ENCODE measurements at places on chromosomes 5 and 9. TPM values are rescaled to one million over a fixed set of nuclear protein-coding genes. Genes with fewer than 3 reads are reported as not detected.
A peak's percentile ranks its signal among the peaks of the same experiment; 100 is the strongest.

PCDHGB6 gene
- not detected for total RNA-seq

GRCh38 chr9:129875687-129876395 is 40.6 kb downstream of the USP20 start:
- H3K4me1 ChIP-seq = peaks cover 53% of the 10 kb centered on the region
- H3K27ac ChIP-seq = no peak overlapping the region
- no peak overlapping the region for H3K4me3 ChIP-seq

DNA sequence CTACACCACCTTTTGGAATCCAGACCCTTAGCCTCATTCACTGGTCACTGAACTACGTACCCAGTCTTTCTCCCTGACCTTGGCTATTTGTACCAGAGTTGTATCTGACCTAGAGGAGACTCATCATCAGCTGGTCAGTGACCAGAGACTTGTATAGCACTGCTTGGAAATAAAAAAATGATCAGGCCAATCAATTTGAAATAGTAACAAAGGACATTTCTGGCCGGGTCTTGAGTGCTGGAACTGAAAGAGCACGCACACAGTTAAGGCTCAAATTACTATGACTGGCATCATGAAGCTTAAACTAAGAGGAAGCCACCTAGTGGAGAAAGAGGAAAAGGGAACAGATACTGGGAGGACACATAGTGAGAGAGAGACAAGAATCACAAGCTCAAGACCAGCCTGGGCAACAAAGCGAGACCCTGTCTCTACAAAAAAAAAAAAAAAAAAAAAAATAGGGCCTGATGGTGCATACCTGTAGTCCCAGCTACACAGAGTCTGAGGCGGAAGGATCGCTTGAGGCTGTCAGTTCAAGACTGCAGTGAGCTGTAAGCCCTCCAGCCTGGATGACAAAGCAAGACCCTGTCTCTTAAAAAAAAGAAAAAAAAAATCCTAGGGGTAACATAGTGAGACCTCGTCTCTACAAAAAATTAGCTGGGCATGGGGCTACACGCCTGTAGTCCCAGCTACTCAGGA is 12.8 kb upstream of the SRP19 start:
- no peaks in the 10 kb centered on the region for H3K36me3 ChIP-seq
- H3K27ac ChIP-seq = no peak overlapping the region
- no peak overlapping the region for H3K4me3 ChIP-seq
- no peaks in the 10 kb centered on the region for H3K27me3 ChIP-seq
- no peak for DNase-seq
- peaks cover 4% of the 10 kb centered on the region for H3K4me1 ChIP-seq

DNA sequence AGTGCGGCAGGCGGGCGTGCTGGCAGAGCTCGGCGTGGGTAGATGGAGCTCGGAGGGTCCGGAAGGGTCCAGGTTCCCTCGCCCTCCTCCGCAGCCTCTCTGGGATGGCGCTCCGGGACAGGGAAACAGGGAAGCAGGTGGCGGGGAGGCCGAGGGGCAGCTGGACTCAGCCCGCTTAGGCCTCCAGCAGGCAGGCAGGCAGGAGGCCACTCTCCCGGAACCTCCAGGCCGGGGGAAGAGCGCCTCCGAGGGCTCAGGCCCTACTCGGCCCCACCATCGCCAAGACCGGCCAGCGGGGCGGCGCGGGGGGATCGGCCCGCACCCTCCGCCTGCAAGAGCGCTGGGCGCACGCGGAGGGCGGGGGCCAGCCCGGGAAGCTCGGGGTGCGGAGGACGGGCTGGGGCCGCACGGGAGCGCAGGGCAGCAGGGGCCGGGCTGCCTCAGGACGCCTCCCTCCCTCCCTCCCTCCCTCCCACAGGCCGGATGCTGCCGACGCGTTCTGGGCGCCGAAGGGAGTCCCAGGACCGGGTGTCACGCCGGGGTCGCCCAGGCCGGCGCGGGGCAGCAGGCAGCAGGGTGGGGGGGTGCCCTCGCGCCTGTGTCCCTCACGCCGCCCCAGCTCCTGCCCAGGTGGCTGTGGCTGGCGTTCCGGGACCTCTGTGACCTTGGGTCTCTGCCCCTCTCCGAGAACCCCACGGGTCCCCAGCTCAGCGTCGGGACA is 977 bp downstream of the MGAT4B start:
- peaks cover 4% of the 10 kb centered on the region for H3K36me3 ChIP-seq
- H3K4me3 ChIP-seq = peak overlapping the region; percentile 60
- H3K4me1 ChIP-seq = peaks cover 57% of the 10 kb centered on the region
- H3K27ac ChIP-seq = peak overlapping the region; percentile 67
- H3K27me3 ChIP-seq = no peaks in the 10 kb centered on the region
- DNase-seq = no peak

GRCh38 chr5:74625742-74626241 is 14.7 kb downstream of the ENC1 start:
- H3K36me3 ChIP-seq = no peaks in the 10 kb centered on the region
- H3K27me3 ChIP-seq = no peaks in the 10 kb centered on the region
- no peak for DNase-seq
- H3K4me1 ChIP-seq = no peaks in the 10 kb centered on the region

DNA sequence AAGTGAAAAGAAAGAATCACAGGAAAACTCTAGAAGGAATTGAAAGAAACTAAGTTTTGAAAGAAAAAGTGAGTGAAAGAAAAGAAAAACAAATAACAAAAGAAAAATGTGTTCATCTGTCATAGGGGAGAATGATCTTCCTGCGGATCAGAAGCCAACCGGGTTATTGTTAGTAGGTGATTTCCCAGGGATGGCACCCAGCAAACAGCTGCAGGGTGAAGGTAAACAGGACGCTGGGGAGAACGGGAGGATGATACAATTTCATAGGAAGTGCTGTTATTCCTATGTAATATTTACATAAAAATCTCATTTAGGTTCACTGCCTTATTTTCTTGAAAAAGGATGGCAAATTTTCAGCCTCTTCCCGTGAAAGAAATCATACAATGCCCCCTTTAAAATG is 72.4 kb upstream of the LHFPL2 start:
- no peak overlapping the region for H3K4me3 ChIP-seq
- H3K27me3 ChIP-seq = no peaks in the 10 kb centered on the region
- no peaks in the 10 kb centered on the region for H3K4me1 ChIP-seq
- H3K36me3 ChIP-seq = no peaks in the 10 kb centered on the region
- DNase-seq = no peak
- H3K27ac ChIP-seq = no peak overlapping the region

ANKRD31 gene
- 0.56 TPM for total RNA-seq

- no peaks in the 10 kb centered on the region for H3K27me3 ChIP-seq
- no peak overlapping the region for H3K4me3 ChIP-seq
- H3K27ac ChIP-seq = no peak overlapping the region
- H3K36me3 ChIP-seq = peaks cover 80% of the 10 kb centered on the region
- H3K4me1 ChIP-seq = no peaks in the 10 kb centered on the region
- DNase-seq = no peak
These were observed 54.1 kb downstream of the IPPK start for GRCh38 chr9:92615790-92616189.

MARCOL gene
- not detected for total RNA-seq

- no peak overlapping the region for H3K4me3 ChIP-seq
- H3K36me3 ChIP-seq = no peaks in the 10 kb centered on the region
- DNase-seq = no peak
- no peak overlapping the region for H3K27ac ChIP-seq
These were observed 79.2 kb upstream of the TBCA start for GRCh38 chr5:77855369-77855768.

ZNF366 gene
- total RNA-seq = 0.14 TPM

GRCh38 chr9:20714442-20715415 is 30.7 kb downstream of the FOCAD start:
- H3K4me3 ChIP-seq = no peak overlapping the region
- no peak overlapping the region for H3K27ac ChIP-seq
- H3K36me3 ChIP-seq = no peaks in the 10 kb centered on the region
- no peak for DNase-seq
- no peaks in the 10 kb centered on the region for H3K27me3 ChIP-seq

TMEM171 gene
- not detected for total RNA-seq

DNA sequence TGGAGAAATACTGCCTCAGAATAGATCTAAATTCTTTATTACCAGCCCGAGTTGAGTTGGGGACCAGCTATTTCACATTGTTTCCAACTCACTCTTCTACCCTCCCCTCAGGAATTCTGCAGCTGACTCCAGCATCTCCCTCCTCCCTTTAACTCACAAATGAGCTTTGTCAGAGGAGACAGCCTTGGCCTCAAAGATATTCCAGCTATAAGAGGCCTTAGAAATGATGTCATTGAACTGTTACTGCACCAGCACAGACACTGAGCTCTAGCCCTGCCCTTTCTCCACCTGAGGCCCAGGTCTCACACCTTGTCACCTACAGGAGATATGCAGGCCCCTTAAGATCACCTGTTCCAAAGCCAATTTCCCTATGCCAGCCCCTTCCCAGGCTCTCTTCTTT is 78.4 kb upstream of the ATP10B start:
- no peaks in the 10 kb centered on the region for H3K4me1 ChIP-seq
- H3K36me3 ChIP-seq = no peaks in the 10 kb centered on the region
- no peak for DNase-seq
- no peak overlapping the region for H3K27ac ChIP-seq
- no peak overlapping the region for H3K4me3 ChIP-seq
- no peaks in the 10 kb centered on the region for H3K27me3 ChIP-seq

STK10 gene
- total RNA-seq = 211 TPM

GRCh38 chr5:98349990-98350365 is 423.5 kb upstream of the RGMB start:
- DNase-seq = no peak
- H3K27ac ChIP-seq = no peak overlapping the region
- no peak overlapping the region for H3K4me3 ChIP-seq
- H3K36me3 ChIP-seq = no peaks in the 10 kb centered on the region

GRCh38 chr9:1094749-1095148 is 44.6 kb downstream of the DMRT2 start:
- H3K4me1 ChIP-seq = no peaks in the 10 kb centered on the region
- no peak overlapping the region for H3K27ac ChIP-seq
- no peak for DNase-seq
- no peak overlapping the region for H3K4me3 ChIP-seq

GRCh38 chr9:107636571-107637381 is 147.2 kb upstream of the KLF4 start:
- H3K4me3 ChIP-seq = no peak overlapping the region
- DNase-seq = no peak
- H3K27me3 ChIP-seq = peaks cover 13% of the 10 kb centered on the region
- H3K4me1 ChIP-seq = peaks cover 3% of the 10 kb centered on the region
- no peaks in the 10 kb centered on the region for H3K36me3 ChIP-seq

TPPP gene
- total RNA-seq = 8.5 TPM

CHSY3 gene
- not detected for total RNA-seq

C9orf50 gene
- total RNA-seq = not detected

DNA sequence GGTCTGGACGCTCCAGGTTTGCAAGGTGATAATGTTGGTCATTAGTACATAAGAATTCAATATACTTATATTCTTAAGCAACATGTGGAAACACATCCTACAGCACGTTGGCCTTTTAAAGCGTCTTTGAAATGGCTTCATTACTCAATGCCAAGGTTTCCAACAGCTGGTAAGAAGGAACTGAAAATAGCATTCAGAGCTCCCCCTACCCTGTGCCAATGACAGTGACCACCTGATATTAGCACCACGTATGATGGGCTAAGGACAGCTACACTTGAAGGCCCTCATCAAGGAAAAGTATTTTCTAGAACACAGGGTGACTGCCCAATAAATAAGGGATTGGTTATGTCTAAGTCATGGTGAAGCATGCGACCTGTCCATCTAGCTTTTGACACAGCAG is 9.9 kb downstream of the ZNF622 start:
- H3K4me1 ChIP-seq = peaks cover 9% of the 10 kb centered on the region
- peaks cover 91% of the 10 kb centered on the region for H3K36me3 ChIP-seq
- H3K27me3 ChIP-seq = no peaks in the 10 kb centered on the region
- H3K27ac ChIP-seq = no peak overlapping the region
- no peak for DNase-seq

DNA sequence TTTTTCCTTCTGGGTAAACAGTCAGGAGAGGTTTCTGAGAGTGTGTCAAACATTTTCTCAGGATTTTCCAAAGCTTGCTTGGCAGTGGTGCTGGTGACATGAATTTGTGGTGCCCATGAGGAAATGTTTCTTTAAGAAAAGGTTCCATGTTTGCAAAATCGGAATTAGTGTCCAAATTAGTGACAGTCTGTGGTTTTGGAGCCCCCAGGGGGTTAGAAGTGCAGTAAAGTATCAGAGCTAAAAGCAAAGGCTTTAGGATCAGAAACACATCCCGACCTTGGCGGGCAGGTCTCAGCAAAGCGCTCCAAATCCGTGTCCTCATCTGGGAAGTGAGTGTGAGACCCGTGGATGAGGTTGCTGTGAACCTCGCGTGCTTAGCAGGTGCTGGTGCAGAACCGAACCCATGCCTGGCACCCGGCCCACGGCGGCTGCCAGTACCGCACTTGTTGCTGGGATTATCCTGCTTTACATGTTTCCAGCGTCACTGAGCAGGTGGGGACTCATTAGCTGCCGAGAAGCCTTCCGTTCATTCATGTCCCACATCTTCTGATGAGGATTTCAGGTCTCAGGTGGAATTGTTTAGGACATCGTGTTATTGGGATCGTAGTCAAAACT is 70.8 kb upstream of the COL5A1 start:
- H3K27ac ChIP-seq = no peak overlapping the region
- DNase-seq = no peak
- H3K4me3 ChIP-seq = no peak overlapping the region

GRCh38 chr9:37920471-37921167 is 16.7 kb upstream of the SLC25A51 start:
- no peaks in the 10 kb centered on the region for H3K27me3 ChIP-seq
- H3K4me3 ChIP-seq = no peak overlapping the region
- DNase-seq = peak; percentile 20
- H3K4me1 ChIP-seq = no peaks in the 10 kb centered on the region

TMEM38B gene
- total RNA-seq = 13.9 TPM

PCDHAC1 gene
- total RNA-seq = not detected

DNA sequence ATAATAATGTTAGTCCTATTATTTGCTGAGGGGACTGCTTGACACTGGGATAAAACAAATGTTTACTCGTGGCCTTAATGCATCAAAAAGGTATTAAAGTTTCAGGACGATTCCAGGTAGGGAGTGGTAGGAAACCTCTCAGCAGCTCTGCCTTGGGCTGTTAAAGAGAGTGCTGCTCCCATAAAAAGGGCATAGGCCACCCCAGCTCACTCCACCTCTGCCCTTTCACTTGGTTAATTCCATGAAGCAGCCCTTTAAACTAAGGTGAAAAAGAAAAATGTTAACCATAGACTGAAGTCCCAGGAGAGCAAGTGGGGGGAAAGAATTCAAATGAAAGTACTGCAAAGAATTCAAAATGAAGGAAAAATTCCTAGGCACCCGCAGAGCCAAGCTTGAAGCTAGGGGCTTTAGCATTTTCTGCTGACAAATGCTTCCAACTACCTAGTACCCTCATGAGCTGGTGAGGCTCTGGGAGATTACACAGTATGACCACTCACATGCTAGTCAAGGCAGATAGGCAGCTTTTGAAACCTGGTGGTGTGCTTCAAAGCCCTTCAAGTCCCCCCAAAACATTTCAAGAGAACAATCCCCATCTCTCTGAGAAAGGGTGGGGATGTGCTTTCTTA is 8.5 kb downstream of the KLF9 start:
- no peaks in the 10 kb centered on the region for H3K27me3 ChIP-seq
- DNase-seq = no peak
- no peak overlapping the region for H3K27ac ChIP-seq
- no peaks in the 10 kb centered on the region for H3K36me3 ChIP-seq
- no peak overlapping the region for H3K4me3 ChIP-seq
- H3K4me1 ChIP-seq = peaks cover 69% of the 10 kb centered on the region

SLCO4C1 gene
- total RNA-seq = 0.11 TPM

- no peaks in the 10 kb centered on the region for H3K4me1 ChIP-seq
- no peak overlapping the region for H3K27ac ChIP-seq
- DNase-seq = no peak
- no peaks in the 10 kb centered on the region for H3K36me3 ChIP-seq
- no peak overlapping the region for H3K4me3 ChIP-seq
- no peaks in the 10 kb centered on the region for H3K27me3 ChIP-seq
These were observed 513.2 kb upstream of the WWC1 start for GRCh38 chr5:167778228-167778627.

GRCh38 chr5:167710444-167711073 is 580.9 kb upstream of the WWC1 start:
- no peaks in the 10 kb centered on the region for H3K4me1 ChIP-seq
- no peak overlapping the region for H3K27ac ChIP-seq
- no peak for DNase-seq
- no peaks in the 10 kb centered on the region for H3K27me3 ChIP-seq
- no peaks in the 10 kb centered on the region for H3K36me3 ChIP-seq
